ENCODE measurements at places on chromosomes 7 and 10.

- no peak for DNase-seq
These were observed 207.7 kb downstream of the PTN start for GRCh38 chr7:137135654-137136350.

GRCh38 chr7:85320699-85321476 lies 134.0 kb upstream of the SEMA3D start:
- no peak for DNase-seq

GRCh38 chr7:18352339-18353255 lies 143.0 kb upstream of the HDAC9 start:
- peak; percentile 27 for DNase-seq

GRCh38 chr7:116977172-116977571 lies 23.9 kb downstream of the ST7 start:
- no peak for DNase-seq

DNA sequence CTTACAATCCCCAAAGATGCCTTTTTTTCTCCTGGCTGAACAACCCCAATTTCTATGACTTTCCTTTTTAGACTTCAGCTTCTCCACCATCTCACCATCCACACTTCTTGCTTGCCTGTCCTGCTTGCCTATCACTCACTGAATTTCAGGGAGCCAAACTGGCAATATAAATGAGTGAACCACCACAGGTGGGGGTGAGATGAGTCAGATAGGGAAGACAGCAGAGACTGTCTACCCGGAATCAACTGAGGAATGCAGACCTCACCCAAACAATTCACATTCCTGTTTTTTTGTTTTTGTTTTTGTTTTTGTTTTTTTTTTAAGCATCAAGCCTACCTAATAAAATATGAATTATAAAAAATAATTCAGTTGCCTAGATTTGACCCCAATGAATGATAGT lies 273.8 kb downstream of the NRG3 start:
- DNase-seq: no peak

DNA sequence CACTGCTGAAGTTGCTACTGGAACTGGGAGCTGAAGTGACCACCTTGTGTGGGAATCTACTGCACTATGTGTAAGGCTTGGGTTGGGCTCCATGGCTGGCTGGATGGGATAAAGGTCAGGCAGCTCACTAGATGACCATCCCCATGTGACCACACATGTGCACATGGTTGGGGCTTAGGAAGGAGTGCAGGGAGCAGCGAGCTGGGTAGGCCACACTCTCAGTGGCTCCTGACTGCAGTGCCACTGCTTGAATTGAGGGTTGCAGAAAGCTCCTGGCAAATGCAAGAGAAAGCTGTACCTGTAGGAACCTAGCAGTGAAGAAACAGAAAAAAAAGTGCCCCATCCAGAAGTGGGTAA lies 47.5 kb upstream of the AMPH start:
- DNase-seq: no peak

DNA sequence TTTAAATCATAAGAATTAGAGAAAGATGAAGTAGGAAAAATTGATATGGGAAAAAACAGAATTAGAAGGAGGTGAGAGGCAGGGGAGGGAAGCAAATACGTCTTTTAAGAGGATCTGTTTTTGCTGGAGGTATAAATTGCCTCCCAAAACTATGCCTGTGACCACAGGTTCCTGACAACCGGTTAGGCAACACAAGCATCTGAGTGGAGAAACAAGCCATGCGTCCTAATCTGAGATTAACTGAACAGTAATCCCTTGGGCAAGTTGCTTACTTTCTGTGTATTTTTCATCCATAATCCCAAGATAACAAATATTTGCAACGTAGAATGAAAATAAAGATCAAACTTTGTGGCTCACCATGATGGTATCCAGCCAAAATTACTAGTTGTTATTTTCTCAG lies 149.2 kb downstream of the C1GALT1 start:
- no peak for DNase-seq

DNA sequence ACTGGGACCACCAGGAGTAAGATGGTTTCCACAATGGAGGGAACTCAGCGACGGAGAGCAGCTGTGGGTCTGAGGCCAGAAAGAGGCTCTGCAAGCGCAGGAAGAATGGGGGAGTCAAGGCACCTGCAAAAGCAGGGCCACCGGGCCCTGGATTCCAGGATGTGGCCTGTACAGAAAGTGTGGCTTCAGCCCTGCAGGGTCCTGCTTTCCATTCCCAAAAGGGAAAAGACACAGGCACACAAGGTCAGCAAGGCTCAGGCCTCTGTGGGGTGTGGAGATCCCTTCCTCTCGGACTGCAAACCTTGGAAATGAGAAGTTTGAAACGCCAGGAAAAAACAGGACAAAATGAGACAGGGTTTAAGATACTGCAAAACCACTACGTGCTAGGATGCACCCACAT lies 232.5 kb downstream of the TNS3 start:
- DNase-seq: no peak

DNA sequence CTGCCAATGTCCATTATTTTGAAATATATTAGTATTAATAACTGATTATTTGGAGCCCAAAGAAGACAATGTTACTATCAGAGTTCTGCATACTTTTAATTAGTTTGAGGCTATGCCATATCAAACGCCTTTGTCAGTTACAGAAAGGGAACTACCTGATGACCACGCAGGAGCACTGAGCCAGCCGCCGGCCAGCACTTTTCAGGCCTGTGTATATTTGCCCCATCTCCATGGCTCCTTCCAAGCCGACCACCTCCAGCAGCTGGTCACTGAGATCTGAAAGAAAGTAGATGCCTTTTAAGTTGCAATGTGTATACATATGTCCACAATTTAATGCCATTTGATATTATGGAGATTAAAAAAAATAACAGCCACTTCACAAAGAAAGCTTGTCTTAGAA lies 188.4 kb upstream of the ETV1 start:
- no peak for DNase-seq

DNA sequence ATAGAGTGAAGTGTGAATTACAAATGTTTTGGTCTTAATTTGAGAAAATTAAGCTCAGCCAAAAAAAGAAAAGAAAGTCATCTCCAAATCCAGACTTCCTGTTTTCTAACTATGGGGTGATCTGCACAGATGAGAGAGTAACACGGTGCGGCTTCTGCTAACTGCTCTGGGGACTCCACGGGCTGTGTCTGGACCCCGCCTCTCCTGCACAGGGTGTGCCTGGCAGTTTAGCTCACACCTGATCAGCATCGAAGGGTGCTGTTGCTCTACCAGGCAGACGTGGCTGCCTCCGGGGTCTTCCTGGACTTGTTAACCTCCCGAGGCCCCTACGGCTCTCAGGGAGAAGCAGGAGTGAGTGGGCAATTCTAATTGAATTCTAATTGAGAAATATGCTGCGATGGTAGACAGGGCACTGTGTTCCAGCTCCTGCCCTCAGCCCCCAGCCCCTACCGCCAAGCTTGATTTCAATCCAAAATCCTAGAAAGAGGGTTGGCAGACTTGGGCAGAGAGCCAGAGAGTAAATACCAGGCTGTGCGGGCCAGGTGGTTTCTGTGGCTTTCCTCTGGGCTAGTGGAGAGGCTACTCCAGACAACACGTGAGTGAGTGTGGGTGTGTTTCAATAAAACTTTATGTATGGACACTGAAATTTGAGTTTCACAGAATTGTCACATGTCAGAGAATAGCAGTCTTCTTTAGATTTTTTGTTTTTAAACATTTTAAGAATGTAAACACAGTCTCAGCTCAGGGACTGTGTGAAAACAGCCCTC lies 13.4 kb downstream of the SHH start:
- no peak for DNase-seq

DNA sequence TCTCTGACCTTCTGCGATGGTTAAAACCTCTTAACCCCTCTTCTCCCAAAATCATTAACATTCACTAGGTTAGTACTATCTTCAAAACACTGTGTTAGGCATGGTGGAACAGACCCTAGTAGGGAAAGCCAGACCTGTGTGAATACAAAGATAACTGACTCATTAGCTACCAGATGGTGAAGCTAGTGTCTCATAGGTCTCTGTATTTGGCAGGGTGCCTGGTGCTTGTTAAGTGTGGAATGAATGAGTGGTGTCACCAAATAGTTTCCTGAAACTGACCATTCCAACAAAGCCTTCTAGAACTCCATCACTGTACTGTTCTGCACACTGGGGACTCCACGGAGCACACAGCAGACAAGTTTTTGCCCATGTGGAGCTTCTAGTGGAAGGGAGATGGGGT lies 27.7 kb upstream of the TM9SF3 start:
- no peak for DNase-seq

- DNase-seq: no peak
These were observed 25.6 kb downstream of the HPS6 start for GRCh38 chr10:102090772-102091171.

Measured in NCI-H1417 treated with DMSO at 0.1 percent for 48 hours (cell line).